ENCODE measurements at places on chromosomes 16 and 17. TPM values are rescaled to one million over a fixed set of nuclear protein-coding genes. Genes with fewer than 3 reads are reported as not detected.

The SDK2 gene
- total RNA-seq, result 1.6 TPM

The NACA2 gene
- total RNA-seq, result not detected

The SKAP1 gene
- total RNA-seq, result 3.6 TPM

The ZG16 gene
- total RNA-seq, result not detected

GRCh38 chr16:48958681-48959080, 323.0 kb downstream of the CBLN1 start:
- DNase-seq, result no peak

- no peak for DNase-seq
Observed at GRCh38 chr17:56608944-56609343, 15.4 kb downstream of the NOG start.

- DNase-seq, result no peak
Observed at GRCh38 chr17:78315355-78316114, 44.3 kb downstream of the SOCS3 start.

- no peak for DNase-seq
Observed at GRCh38 chr17:32588135-32588534, 101.3 kb downstream of the CDK5R1 start.

DNA sequence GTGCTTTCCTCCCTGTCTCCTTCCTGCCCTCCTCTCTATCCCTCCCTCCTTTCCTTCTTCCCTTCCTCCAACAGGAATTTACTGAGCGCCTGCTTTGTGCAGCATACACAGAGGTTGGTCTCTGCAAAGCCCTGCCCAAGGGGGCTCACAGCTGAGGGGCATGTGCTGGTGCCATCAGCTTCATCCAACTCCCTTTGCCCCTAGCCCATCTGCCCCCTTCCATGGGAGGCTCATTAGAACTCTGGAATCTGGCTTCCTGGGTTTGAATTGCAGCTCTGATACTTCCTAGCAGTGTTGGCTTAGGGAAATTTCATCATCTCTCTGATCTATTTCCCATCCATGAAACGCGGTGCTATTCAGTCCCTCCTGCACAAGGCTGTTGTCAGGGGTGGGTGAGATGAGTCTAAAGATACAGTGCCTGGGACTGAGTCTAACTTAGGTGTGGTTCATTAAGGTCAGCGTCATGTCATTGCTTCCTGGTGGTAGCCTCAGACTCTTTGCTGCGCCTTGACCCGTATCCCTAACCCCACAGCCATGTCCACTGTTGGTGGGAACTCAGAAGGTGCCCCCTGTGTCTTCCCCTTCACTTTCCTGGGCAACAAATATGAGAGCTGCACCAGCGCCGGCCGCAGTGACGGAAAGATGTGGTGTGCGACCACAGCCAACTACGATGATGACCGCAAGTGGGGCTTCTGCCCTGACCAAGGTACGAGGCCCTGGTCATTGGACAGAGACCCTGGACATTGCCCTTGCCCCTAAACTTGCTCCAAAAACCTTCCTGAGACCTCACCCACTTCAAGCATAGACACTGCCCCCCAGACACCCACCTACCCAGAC, 10.3 kb downstream of the MMP2 start:
- DNase-seq, result no peak

DNA sequence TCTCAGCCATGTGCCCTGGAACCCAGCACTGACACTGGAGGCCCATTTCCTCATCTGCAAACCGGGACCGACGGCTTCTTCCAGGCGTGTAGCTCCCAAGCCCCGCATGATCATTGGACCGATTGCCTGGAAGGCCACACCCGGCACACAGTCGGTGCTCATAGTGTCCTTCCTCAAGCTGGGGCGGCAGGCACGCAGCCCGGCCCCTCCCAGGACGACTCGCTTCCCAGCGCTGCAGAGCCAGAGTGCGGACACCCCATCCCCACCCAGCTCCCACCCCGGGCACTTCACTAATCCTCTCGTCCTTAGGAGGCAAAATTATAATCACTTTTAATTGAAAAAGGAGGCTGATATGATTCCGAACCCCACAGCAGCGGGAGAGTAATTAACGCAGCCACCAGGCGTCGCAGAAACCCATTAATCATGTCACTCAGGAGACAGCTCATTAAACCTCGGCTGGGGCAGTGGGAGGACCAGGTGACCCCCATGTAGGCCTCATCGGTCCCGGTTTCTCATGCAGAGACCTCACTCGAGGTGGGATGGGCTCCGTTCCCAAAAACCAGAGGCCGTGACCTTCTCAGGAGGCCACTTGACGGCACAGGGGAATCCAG, 33.1 kb downstream of the ZNF469 start:
- DNase-seq, result no peak

- no peak for DNase-seq
Observed at GRCh38 chr16:22961206-22961605, 147.2 kb downstream of the HS3ST2 start.

DNA sequence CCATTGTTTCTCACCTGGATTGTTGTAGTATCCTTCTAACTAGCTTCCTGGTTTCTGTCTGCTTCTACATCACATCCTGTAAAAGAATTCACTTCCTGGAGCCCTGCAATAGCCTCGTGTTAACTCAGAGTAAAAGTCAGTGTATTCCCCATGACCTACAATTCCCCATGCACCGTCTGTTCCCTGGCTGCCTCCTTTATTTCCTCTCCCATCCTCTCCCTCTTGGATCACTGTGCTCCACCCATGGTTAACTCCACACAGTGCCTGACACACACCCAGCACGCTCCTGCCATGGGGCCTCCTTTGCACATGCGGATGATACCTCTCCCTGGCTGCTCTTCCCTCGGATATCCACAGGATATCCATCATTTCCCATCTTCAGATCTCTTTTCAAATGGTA, 301.4 kb upstream of the IRX3 start:
- no peak for DNase-seq

- no peak for DNase-seq
Observed at GRCh38 chr17:71553381-71553780, 567.4 kb upstream of the SOX9 start.

Data from kidney epithelial cell (primary cell).